ENCODE measurements at places on chromosomes 13 and 19.

- DNase-seq, result peak; percentile 51
Observed at GRCh38 chr19:29263305-29264135, 50.6 kb upstream of the UQCRFS1 start.

DNA sequence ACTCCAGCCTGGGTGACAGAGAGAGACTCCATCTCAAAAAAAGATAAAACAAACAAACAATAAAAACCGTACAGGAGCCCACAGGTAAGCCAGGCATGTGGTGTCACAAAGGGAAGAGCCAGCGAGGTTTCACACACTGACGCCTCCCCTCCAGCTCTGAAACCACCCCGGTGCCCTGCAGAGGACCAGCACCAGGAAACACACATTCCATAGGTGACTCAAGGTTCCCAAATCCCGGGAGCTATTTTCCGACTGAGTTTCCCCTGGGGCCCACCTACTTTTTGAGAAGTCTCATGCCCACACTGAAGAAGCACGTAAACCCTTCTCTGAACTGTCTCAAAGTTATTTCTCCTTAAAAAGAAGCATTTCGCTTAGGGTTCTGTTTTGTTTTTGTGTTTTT, 40.3 kb downstream of the RHPN2 start:
- DNase-seq, result peak; percentile 71

DNA sequence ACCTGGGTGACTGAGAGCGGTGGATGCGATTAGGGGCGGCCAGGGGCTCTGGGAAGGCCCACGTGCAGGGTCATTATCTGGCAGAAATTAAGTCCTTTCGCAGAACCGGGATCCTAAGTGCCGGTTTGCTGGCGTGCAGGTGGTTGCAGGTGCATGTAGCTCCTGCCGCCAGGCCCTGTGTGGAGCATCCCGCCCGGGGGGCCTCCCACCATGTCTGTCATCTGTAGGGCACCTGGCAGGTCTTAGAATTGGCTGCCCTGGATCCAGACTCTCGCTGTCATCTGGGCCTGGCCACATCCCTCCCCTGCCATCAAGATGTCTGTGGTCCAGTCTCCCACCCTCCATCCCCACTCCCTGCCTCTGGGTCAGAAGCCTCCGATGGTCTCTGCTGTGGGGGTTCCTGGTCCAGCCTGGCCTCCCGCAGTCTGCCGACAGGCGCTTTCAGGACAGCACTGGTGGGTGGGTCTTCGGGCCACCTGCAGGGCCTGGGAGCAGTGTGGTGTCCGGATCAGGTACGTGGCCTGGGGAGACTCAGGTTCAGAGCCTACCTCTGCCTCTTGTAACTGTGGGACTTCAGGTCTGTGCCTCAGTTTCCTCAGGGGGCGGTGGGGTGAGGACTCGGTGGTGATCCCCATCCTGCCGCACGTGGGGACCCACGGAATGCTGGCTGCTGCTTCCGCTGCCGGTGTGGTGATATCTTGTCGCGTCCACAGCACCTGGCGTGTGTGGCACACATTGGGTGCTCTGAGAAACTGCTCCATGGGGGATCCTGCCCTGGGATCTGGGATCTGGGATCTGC, 5.4 kb downstream of the GNA11 start:
- no peak for DNase-seq

GRCh38 chr13:76378767-76379166, 507.4 kb downstream of the KCTD12 start:
- DNase-seq, result no peak

DNA sequence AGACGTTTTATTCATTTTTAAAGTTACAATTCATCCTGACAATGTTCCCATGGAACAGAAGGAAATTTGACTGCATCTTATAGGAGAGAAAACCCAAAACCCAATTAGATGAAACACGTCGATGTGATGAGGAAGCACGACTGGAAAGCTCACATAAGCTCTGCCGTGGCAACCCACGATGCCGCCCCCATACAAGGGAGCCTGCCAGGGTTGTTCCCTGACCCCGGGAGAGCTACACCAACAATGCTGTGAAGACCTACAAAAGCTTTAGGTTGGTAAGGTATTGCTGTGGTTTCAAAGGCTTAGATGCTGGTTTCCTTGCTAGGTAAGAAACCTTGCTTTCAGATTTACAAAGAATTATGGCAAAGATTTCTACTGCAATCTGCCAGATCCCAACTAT, 393.1 kb downstream of the KLF12 start:
- no peak for DNase-seq

DNA sequence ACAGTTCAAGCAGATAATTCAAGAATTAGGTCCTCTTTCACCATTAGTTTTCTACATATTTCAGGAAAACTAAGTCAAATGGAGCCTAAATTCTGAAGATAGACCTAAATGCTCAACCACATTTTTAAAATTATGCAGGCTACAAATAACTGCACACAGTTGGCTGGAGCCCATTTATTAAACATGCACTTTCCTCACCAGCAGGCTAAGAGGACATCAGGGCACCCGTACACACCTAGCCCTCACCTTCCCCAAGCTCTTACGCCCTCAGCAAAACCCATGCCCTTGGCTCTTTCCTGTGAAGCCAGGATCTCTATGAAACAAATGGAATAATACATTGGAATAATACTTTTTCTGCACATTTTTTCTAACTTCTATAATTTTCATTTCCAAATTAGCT, 18.2 kb downstream of the IRS2 start:
- no peak for DNase-seq

GRCh38 chr13:104869501-104869900, 1666.0 kb downstream of the EFNB2 start:
- peak; percentile 9 for DNase-seq

- DNase-seq, result no peak
Observed at GRCh38 chr13:24737042-24737441, 26.9 kb upstream of the RNF17 start.

DNA sequence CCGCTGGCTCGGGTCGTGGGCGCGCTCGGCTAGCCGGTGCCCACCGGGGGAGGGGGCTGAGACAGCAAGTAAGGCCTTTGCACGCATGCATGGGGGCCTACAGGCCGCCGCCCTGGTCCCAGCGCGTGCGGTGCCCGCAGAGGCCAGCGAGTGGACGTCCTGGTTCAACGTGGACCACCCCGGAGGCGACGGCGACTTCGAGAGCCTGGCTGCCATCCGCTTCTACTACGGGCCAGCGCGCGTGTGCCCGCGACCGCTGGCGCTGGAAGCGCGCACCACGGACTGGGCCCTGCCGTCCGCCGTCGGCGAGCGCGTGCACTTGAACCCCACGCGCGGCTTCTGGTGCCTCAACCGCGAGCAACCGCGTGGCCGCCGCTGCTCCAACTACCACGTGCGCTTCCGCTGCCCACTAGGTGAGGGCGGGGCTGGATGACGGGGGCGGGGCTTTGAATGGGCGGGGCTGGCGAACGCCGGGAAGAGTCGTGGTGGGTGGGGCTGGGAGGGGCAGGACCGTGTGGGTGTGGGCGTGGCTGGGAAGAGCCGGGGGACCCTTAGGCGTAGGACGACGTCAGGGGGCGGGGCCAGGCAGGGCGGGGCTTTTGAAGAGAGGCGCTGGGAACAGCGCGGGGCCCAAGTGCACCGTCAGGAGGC, 2.1 kb downstream of the CILP2 start:
- peak; percentile 45 for DNase-seq

DNA sequence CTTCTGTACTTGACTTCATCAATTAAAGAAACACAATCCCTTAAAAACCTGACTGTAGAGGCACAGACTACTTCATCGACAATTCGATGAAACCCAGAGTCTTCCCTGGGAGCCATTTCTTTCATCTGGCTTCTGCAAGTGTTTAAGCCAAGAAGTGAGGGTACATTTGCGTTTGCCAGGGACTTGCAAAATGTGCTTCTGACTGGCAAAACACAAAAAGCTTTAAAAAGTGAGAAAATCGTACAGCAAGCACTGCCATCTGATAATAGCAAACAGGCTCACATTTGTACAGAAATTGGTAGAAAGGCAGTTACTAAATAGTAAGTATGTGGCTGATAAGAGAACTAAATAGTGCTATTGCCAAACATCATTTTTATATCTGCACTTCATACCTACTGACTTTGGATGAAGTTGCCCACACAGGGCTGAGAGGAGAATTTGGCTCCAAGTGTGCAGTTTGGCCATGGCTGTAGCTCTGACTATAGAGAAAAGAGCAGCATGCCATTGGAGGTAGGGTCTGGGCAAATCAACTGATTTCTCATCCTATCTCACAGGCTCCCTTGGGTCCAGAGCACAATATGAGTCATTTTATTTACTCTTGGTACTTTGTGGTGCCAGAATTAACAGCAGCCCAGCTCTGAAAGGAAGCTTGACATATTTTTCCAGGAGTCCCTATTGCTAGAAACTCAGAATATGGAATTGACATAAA, 358.1 kb downstream of the OXGR1 start:
- DNase-seq, result no peak

DNA sequence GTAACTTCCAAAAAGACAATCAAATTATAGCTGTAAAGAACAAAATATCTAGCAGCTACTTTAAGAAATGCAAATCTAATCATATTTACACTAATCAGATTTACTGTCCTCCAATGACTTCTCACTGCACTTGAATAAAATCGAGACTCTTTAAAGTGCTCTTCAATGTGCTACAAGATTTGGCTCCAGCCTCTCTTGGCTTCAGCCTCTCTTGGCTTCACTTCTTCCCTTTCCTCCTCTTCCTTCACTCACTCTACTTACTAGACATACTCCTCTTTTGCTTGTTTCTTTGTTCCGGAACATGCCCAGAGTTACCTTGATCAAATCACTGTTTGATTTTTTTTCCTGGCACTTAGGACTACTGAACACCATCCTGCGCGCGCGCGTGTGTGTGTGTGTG, 495.4 kb downstream of the LMO7 start:
- no peak for DNase-seq

GRCh38 chr13:34421858-34422475, 520.1 kb upstream of the NBEA start:
- DNase-seq, result no peak

GRCh38 chr13:110382229-110382628, 75.1 kb downstream of the COL4A2 start:
- DNase-seq, result peak; percentile 87

DNA sequence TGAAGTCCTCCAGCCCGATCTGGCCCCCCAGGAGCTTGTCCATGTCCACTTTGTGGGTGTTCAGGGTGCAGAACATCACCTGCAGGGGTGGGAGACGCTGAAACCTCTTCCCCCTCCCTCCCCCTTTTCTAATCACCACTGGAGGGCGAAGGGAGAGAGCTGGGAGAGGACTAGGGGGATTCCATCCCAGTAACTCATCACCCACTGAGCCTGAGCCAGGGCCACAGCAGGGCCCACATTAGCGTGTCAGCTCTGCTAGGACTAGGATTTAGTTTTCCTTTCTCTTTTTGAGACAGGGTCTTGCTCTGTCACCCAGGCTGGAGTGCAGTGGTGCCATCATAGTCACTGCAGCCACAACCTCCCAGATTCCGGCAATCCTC, 5.5 kb upstream of the PTGER1 start:
- DNase-seq, result peak; percentile 67

DNA sequence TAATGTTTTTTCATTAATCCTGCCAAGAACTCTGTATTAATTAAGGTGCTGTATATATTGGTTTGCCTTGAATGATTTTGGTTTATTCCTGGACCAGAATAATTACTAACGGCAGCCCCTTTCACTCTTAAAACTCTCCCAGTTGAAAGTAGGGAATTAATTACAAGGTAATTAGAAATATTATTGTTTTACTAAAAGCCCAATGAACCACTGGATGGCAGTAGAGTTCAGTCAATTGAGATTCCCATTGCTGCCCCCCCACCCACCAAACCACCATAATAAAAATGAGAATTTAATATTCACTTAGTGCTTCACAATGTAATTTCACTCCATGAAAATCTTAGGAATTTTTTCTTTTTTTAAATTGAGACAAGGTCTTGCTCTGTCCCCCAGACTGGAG, 13.7 kb downstream of the WBP4 start:
- DNase-seq, result peak; percentile 20

DNA sequence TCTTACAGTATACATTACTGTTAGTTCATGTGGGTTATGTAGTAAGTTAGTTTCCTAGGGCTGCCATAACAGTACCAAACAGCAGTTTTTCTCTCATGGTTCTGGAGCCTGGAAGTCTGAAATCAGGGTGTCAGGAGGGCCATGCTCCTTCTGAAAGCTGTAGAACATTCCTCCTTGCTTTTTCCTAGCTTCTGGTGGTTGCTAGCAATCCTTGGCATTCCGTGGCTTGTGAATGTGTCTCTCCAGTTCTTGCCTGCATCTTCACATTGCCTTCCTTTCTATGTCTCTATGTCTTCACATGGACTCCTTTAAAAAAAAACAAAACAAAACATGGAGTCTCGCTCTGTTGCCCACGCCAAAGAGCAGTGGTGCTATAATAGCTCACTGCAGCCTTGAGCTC, 95.4 kb downstream of the WDFY2 start:
- no peak for DNase-seq
